ENCODE measurements at places on chromosomes 6 and 20.

DNA sequence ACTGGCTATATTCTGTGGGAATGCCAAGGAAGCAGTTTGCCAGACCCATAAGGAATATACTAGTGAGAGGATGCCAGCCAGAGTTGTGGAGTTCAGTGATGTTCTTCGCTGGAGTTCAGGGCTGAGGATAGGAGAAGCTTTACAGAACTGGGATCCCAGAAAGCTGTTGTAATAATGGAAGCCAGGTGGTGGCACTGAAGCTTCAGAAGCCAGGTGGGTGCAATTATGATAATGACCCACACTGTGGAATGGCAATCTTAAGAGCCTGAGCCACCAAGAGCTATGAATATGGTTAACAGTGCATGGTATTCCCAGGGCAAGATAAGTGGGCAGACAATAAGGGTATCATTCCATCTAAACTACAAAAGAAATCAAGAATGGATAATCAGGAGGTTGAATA lies 25.1 kb upstream of the ENPP1 start:
- no peak for DNase-seq

- peak; percentile 86 for DNase-seq
These were observed 32.2 kb upstream of the HFE start for GRCh38 chr6:26054781-26055718.

- peak; percentile 33 for DNase-seq
These were observed 135.7 kb downstream of the BCAS1 start for GRCh38 chr20:53934421-53935343.

- no peak for DNase-seq
These were observed 3.5 kb upstream of the LAMP5 start for GRCh38 chr20:9510911-9511310.

Measured in stimulated activated CD4-positive, alpha-beta T cell treated with anti-CD3 and anti-CD28 coated beads, Interleukin-4, amount 100 ng/mL, for 24 hours (primary cell).